Stimulated activated CD4-positive, alpha-beta T cell treated with anti-CD3 and anti-CD28 coated beads, Interleukin-4, amount 100 ng/mL, for 24 hours (primary cell): ENCODE measurements at places on chromosomes 7 and 10.
A peak's percentile ranks its signal among the peaks of the same experiment; 100 is the strongest.

DNA sequence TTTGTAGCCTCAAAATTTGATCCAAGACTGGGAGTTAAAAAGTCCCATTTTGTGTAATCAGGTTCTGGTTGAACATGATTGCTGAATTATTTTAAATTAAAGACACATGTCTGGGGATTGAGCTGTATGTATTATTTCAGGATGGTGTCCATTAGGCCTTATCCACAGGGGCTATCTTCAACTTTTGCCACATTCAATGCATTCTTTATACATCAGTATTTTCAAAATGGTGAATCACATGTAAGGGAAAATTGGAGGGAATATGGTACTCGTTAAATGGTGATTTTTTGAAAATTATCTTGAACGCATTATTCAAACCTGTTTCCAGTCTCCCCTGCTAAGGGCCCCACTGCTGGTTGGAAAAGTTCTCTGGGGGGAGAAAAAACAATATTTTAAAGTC is 367.7 kb upstream of the NPVF start:
- no peak for DNase-seq

DNA sequence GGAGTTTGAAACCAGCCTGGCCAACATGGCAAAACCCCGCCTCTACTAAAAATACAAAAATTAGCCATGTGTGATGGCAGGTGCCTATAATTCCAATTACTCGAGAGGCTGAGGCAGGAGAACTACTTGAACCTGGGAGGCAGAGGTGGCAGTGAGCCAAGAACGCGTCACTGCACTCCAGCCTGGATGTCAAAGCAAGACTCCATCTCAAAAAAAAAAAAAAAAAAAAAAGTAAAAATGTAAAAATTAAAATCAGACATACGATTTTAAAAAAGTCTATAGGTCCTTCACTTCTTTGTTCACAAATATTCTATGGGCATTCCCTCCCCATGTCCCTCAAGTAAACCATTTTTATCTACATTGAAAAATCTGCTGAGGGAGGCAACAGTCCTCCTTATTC is 34.9 kb upstream of the TLL2 start:
- DNase-seq: no peak

GRCh38 chr10:75395932-75396630 is 5.5 kb downstream of the ZNF503 start:
- DNase-seq: no peak

DNA sequence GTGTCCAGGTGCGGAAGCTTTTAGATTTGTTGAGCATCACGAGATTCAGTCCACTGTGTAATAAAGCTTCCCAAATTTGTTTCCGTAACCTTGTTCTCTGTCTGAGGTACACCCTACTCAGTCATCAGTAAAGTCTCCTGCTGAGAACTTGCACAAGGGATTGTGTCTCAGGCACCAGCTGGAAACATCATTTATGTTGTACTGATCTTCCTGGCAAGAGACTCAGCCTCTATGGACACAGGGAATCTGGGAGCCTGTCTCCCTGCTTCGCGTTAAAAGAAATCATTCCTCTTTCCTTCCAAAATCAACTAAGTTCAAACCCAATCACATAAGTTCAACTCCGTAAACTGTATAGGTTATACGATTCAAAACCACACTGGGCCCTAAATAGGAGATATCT is 336.8 kb downstream of the GPR37 start:
- DNase-seq: no peak

DNA sequence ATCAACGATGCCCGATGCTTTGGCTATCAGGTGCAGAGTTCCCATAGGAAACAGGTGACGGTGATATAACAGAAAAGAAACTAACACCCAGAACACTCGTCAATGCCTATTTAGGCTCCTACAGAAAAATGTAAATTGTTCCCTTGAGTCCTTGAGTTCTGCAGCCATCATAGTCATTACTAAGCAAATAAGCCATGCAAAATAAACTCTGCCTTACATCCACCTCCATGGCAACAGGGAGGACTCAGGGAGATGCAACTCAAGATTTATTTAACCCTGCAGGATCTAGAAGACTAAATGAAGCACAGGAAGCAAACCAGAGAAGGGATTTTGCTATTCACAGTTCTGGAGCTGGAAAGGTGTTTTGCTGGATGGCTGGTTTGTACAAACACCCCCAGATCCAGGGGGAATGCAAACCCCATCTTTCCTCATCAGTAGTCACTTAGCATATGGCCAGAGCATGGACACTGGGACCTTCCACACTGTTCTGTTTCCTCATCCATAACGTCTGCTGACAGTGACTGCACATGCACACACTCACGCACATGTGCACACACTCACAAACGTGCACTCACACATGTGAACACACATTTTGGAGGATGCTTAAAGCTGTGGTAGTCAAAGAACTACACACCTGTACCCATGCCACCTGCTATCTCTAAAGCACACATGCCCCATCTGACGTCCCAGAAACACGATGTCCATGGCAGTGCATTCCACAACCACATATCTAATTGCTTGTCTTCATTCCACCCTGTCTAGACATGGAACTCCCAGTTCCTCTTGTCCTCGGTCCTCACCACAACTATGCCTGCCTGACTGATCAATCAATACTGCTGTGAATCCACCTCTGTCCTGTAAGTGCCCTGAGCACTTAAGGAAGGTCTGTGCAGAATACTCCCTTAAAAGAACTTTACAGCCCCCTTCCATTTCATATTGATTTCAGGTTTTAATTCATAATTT is 178.2 kb downstream of the COBL start:
- DNase-seq: no peak

GRCh38 chr7:1919539-1920265 is 249.6 kb downstream of the ELFN1 start:
- no peak for DNase-seq

GRCh38 chr10:70544431-70545340 is 57.9 kb downstream of the PRF1 start:
- DNase-seq: no peak

DNA sequence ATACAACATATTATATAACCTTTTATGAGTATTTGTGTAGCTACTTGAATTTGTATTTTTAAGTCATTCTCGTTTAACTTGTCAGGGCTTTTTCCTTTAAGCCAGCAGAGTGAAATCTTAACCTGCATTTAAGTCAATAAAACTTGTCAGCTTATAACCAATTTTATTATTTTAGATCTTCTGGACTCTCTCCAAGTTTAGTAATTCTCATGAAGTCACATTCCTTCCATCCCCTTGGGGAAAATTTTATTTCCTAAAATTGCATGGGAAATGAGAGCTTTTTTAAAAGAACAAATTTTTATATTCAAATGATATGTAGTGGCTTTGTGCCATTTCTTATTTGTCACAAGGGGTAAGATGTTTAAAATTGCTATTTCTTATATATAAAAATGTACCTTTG is 74.0 kb downstream of the SEPTIN7 start:
- no peak for DNase-seq

DNA sequence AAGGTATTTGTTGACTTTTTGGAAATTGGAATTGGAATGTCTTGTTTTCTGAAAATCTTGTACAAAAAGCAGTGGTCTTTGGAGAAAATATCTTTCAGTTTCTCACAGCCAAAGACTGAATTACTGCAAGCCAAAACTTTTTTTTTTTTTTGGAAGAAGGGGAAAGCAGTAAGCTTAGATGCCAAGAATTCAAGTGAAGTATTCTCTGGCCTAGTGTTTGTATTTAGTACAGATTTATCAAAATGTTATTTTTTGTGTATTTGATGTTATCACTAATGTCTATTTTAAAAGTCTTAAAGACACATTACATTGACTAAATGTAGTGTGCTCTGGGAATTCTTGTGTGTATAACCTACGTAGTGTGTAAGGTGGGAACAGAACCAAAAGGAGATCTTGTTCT is 6.2 kb downstream of the TET1 start:
- no peak for DNase-seq

GRCh38 chr7:96026611-96027010 is 254.3 kb downstream of the DYNC1I1 start:
- no peak for DNase-seq

GRCh38 chr10:79239275-79239779 is 107.9 kb upstream of the PPIF start:
- DNase-seq: no peak

DNA sequence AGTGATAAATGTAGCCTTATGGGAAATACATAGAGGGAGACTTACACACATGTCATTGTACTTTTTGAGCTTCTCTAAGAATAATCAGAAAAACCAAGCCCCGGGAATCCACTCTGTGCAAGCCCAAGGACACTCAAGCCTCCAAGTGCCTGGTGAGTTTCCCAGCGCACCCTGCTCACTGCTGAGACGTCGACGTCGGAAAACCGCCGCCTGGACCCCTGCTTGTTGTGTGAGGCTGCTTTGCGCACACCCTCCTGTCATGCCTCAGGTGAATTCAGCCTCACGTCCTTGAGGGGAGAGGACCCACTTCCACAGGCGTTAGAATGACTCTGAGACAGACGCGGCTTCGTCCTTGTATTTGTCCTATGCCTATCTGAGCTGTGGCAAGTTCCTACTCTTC is 368.4 kb upstream of the AKR1E2 start:
- DNase-seq: no peak

GRCh38 chr7:90816511-90817142 is 220.5 kb downstream of the CDK14 start:
- DNase-seq: no peak

- DNase-seq: no peak
These were observed 258.4 kb upstream of the CACNA2D1 start for GRCh38 chr7:82701949-82702348.

DNA sequence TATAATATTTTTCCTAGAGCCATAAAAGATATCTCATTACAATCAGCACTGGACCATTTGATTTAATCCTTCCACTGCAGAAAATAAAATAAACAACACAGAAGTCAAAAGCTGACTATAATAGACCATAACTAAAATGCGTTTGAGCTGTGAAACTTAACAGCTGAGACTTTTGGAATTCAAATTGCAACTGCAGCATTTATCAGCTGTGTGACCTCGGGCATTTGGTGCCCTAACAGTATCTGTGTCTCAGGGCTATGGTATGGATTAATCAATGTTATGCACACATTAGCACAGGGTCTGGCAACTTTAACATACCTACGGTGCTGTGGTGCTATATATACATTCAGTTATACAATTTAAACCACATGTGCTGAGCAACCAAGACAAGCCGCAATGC is 160.1 kb downstream of the COL28A1 start:
- no peak for DNase-seq

- no peak for DNase-seq
These were observed 1.3 kb upstream of the APBB1IP start for GRCh38 chr10:26436848-26437247.

DNA sequence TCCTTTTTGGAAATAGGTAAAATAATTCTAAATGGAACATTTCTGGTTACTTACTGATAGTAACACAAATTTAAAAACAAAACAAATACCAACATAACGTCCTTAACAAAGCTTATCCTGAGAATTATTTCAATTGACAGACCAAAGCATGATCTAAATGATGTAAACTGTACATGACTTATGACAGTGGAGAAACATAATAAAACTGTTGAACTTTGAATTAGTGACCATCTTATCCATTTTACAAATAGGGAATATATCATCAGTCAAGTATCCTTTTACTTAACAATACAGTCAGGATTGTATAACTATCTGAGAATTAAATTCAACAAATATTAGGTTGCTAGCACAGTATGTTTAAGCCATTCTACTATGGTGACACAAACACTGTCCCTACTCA is 2.4 kb downstream of the IPMK start:
- no peak for DNase-seq

GRCh38 chr7:5478568-5479430 is 55.2 kb upstream of the TNRC18 start:
- no peak for DNase-seq

GRCh38 chr10:74437822-74438221 is 286.8 kb downstream of the ADK start:
- no peak for DNase-seq

- DNase-seq: no peak
These were observed 902 bp upstream of the NFE2L3 start for GRCh38 chr7:26151096-26151495.

DNA sequence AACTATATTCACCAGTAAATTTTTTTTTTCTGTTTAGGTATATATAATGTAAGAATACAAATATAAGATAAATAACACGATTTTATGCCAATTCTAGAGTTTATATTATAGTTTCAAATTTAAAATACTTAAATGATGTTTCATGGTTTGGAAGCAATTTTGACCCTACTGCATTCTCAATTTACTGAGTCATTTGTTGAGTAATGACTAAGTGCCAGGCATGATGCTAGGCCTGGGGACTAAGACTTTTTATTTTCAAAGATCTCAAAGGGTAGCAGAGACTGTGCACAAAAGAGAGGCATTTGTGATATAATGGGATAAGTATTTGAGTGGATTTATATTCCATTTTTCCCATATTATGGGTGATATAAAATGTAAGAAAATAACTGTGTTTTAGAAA is 78.9 kb upstream of the SMIM30 start:
- no peak for DNase-seq

- no peak for DNase-seq
These were observed 69.6 kb upstream of the RELN start for GRCh38 chr7:104059103-104059502.

DNA sequence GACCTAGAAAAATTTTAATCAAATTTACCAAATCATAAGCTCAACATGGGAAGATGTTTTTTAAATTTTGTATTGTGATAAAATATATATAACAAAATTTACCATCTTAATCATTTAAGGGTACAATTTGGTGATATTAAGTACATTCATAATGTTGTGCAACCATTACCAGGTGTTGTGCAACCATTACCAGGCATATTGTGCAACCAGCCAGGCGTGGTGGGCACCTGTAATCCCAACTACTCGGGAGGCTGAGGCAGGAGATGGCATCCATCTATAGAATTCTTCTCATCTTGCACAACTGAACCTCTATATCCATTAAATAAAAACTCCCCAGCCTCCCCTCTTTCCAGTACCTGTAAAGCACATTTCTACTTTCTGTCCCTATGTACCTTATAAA is 124.5 kb upstream of the SLC13A1 start:
- DNase-seq: no peak

DNA sequence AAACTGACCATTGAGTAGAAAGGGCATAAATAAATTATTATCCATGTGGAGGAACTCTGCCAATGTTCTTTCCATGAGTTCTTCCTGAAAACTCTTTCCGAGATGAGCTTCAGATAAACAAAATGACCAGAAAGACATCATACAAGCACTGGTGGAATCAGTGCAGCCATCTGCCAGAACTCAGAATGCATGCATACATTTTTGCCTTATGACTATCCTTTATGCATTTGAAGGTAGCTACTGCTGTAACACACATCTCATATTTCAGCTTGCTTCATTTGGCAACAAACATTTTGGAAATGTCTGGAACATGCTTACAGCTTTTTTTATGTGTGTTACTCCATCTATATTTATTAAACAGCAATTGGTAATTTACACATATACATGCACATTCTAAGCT is 448.9 kb downstream of the PLXDC2 start:
- DNase-seq: no peak

- peak; percentile 97 for DNase-seq
These were observed at the start of gene SEC61A2 for GRCh38 chr10:12129222-12130111. SEC61A2 (plus strand) TSS chr10:12129677; CDS start chr10:12129788, 111 bp downstream.

DNA sequence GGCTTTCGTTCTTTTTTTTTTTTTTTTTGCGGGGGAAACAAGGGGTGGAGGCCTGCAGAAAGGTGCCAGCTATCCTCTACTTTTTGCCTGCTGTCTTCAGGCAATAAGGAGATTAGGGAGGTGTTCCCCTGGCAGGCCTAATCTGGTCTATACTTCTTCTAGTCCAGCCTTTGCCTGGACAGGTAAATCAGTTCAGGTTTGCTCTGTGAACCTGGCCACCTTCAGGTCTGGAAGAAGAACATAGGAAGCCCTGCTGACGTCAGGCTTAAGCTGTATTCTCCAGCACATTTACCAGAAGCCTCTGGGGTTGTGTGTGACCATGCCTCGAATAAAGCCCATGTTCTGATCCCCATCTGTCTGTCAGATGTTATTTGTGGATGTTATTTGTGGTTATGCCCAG is 115.4 kb downstream of the SDK1 start:
- no peak for DNase-seq

GRCh38 chr7:139297795-139298194 is 43.3 kb upstream of the FMC1 start:
- no peak for DNase-seq
